ENCODE measurements at places on chromosomes 5 and 9.
A peak's percentile ranks its signal among the peaks of the same experiment; 100 is the strongest.

GRCh38 chr5:177296581-177296980, 6.9 kb downstream of the RAB24 start:
- no peak for DNase-seq

GRCh38 chr5:37836235-37836591, 3.6 kb downstream of the GDNF start:
- no peak for DNase-seq

DNA sequence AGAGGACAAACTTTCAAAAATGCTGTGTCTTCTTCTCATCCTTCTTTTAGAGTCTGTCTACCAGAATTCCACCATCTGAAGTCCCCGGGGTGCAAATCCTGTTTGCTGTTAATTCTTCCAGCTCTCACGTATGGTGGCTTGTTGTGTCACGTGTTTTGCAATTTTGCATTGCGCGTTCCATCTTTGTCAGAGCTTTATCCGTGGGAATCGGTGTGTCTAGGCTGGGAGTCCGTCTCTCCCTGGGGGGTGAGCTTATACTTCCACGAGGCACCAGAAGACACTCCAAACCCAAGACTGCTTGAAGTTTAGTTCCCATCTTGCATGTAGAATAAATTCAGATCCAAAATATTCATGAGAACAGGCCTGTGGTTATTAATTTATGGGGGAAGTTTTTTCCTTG, 6.1 kb upstream of the FIBCD1 start:
- no peak for DNase-seq

- DNase-seq = no peak
Observed at GRCh38 chr5:60161340-60161934, 267.9 kb upstream of the PDE4D start.

DNA sequence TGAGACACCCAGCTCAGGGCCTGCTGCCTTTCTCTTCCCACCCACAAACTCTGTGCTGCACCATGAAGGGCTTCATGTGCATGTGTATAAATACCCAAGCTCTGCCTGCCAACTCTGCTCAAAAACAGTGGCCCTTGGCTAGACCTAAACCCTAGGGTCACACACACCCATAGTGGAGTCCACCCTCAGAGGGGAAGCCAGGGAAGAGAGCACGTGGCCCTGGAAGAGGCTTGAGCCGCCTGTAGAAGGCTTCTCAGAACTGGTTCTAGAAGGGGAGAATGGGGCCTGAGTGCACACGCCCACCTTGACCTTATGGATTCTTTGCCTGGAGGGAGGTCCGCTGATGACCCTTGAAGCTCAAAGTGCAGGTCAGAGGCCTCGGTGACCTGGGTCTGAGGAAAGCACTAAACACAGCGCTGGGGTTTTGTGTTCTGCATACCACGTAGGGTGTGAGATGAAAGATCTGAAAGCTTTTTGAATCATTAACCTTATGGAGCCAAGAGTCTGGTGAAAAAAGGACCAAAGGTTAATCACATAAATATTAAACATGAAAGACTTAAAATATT, 60.6 kb downstream of the CYFIP2 start:
- DNase-seq = no peak

- no peak for DNase-seq
Observed at GRCh38 chr5:144332265-144332664, 161.6 kb downstream of the KCTD16 start.

- DNase-seq = no peak
Observed at GRCh38 chr5:134491841-134492442, 33.5 kb upstream of the JADE2 start.

DNA sequence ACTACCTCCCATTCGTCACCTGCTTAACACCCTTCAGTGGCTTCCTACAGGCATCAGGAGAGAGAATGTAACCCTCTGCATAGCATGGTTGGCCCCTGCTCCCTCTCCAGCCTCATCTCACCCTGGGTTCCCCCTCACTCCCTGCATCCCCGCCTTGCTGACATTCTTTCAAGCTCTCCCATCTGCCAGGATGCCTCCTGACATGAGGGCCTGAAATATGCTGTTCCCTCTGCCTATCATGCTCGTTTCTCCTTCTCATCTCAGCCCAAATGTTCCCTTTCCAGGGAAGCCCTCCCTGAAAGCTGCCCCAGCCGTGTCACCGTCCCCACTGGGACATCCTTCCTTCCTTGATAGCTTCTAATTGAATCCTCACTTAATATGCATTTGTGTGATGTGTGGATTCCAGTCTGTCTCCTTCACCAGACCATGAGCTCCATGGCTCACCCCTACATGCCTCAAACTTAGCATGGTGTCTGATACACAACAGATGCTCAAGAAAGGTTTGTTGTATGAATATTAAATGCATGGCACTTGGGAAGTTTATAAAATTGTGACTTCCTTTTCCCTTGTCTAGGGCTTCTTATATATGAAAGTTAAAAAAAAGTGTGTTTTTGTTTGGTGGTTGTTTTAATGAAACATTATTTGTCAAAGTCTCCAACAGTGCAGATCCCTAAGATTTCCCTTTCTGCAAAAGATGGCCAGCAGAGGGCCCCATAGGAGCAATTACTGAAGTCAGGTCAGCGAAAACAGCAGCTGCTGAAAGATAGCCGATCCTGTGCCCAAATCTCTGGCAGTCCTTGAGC, 7.3 kb upstream of the C5orf58 start:
- no peak for DNase-seq

- no peak for DNase-seq
Observed at GRCh38 chr5:6905423-6905822, 192.2 kb downstream of the TENT4A start.

GRCh38 chr5:171534043-171534895, 114.8 kb downstream of the FGF18 start:
- DNase-seq = no peak

DNA sequence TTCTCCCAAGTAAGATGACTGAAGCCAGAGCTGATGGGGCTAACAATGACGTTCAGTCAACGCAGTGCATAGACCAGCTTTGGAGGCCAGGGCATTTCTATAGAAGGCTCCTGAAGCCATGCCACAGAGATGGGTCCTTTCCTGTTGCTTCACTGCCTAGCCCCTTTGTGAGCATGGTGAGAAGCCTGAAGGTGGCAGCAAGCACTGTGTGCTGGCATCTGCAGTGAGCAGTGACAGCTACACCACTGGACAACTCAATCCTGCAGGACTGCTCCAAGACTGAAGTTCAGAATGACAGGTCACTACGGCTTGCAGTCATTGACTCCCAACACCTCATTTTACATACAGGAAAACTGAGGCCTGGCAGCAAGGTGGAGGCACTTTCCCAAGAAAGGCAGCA, 229.0 kb downstream of the TSSK1B start:
- no peak for DNase-seq

DNA sequence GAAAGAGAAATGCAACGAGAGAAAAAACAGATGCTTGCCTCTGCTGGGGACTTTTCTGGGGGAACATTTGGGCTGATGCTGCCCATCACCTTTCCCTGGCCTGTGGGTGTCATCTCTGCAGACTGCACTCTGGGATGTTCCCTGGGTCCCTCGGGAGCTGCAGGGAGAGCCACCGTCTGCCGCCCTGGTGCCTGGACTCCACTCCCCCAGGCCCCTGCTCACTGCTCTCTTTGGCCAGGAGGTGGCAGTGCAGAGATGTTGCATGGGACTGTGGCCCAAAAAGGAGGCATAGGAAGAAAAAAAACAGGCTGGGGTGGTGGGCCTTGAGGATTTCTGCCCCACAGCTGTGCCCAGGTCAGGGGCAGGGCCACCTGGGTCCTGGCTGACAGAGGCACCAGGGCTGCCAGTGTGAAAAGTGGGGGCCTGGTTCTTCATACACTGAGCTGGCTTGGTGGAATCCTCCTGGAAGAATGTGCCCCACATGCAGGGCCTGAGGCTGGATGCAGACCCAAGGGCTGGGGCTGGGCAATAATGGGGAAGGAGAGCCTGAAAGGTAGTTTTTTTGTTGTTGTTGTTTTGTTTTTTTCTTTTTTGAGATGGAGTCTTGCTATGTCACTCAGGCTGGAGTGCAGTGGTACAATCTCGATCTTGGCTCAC, 353.6 kb downstream of the SLIT3 start:
- no peak for DNase-seq

GRCh38 chr5:153403470-153403869, 87.0 kb upstream of the GRIA1 start:
- DNase-seq = no peak

GRCh38 chr9:112925058-112925641, 34.5 kb upstream of the SLC46A2 start:
- DNase-seq = no peak

- DNase-seq = no peak
Observed at GRCh38 chr5:72572236-72572765, 65.1 kb upstream of the ZNF366 start.

GRCh38 chr9:93119953-93120845, 13.9 kb downstream of the NINJ1 start:
- DNase-seq = no peak

DNA sequence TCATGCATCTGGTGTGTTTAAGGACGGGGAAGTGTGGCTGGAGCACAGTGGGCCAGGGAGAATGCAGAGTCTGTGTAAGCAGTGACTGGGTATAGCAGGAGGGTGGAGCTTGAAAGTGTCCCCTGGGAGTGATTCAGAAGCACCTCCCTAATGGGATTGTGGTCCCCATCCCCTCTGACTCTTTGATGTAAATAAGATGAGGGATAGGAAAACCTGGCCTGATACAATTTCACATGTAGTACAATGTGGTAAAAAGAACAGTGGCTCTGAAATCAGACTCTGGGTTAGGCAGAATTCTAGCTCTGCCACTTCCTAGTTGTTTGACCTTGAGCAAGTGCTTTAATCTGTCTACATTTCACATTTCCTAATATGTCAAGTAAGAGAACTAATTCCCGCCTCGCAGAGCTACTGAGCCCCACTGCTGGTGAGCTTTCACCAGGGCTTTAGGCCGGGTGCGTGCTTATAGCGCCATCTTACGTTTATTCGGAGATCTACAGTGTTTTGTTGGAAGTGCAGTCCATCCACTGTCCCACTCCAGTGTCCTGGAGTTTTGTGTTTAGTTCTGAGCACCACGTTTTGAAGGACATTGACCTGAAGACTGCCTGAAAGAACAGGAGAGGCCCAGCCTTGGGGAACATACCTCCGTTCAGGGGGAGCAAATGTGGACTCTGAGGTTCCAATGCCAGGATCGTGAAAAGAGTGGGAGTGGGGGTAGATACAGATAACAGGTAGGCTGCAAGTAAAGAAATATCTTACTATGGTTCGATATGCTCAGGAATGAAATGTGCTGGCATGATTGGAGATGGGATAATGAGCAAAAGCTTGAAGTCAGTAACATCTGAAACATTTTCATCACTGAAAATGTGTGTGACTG, 51.2 kb upstream of the TESK1 start:
- DNase-seq = no peak

DNA sequence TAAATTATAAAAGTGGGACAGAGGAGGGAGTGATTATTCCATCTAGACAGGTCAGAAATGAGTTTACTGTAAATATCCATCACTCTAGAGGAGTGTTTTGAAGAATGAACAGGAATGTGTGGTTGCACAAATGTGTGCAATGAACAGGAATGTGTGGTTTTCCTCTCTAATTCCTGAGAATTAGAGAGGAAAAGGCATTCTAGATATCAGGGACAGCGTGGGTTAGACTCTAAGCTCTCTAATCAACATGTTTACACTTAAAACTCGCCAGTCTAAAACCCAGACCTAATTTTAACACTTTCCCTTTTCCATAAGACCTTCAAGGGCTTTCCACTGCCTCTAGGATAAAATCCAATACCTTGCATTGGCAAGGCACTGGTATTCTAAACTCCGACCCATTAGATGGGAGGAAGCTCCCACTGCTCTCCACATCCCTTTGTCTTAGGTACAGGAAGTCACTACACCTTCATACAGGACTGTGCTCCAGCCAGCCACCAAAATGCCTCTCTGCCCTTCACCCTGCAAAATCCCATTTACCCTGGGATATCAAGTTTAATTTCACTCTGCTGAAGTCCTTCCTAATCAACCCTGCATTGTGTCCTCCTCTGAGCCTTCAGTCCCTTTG, 67.9 kb downstream of the NFIB start:
- DNase-seq = no peak

GRCh38 chr5:94689908-94690307, 71.4 kb downstream of the SLF1 start:
- no peak for DNase-seq

- DNase-seq = no peak
Observed at GRCh38 chr9:83934569-83935275, 13.5 kb upstream of the KIF27 start.

- no peak for DNase-seq
Observed at GRCh38 chr5:171486613-171487012, 67.2 kb downstream of the FGF18 start.

- no peak for DNase-seq
Observed at GRCh38 chr9:113331780-113332179, 8.3 kb downstream of the WDR31 start.

- no peak for DNase-seq
Observed at GRCh38 chr5:137280656-137281055, 218.5 kb downstream of the SPOCK1 start.

DNA sequence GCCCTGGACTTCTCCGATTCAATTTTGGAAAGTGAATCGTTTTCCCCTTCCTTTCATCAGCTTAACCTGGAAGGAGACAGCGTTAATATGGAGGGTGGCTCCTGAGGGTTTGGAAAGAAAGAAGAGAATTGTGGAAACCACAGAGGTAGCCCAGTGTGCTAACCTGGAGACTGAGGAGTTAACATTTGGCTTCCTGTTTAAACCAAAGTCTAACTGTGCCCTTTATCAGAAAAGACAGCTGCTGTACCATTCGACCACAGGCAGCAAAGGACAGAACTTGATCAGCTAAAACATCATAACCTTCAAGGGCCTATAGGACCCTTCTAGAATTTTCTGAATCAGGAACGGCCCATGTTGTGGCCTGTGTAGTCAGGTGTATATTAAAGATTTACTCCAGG, 735 bp downstream of the IDNK start:
- no peak for DNase-seq

- no peak for DNase-seq
Observed at GRCh38 chr9:110141227-110141793, 66.6 kb downstream of the C9orf152 start.

DNA sequence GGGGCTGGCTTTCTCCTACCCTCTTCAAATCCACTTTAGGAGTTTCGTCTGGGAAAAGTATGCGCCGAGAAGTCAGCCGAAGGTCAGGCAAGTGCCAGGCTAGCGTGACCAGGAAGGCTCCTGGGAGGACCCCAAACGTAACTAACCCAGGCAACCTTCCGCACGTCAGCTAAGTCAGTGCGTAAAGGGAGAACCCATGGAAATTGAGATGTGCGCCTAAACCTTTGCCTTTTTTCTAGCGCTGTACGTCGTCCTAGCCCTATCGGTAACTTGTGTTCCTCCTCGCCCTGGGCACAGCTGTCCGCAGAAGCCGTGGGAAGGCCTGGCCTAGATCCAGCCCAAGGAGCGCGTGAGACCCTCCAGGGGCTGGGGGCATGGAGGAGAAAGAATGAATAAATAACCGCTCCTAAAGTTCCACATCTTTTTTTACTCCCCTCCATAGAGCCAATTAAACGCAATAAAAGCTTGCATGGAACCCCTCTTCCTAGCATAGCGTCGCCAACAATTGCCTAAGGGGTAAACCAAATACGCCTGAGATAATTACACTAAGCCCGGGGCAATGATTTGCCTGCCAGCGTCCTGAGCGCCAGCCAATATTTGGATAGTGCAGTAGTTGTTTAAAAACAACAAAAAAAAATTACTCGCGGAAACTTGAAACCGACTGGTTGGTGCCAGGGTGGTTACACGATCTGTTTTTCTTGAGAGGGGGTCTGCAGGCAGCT, 4.0 kb upstream of the FOXB2 start:
- DNase-seq = peak; percentile 55
